Panc1 (cell line): ENCODE measurements at places on chromosomes 4 and X.

GRCh38 chr4:878796-879728 lies 53.1 kb downstream of the GAK start:
- DNase-seq = no peak

- no peak for DNase-seq
Measured at GRCh38 chrX:109709129-109709631, 23.9 kb downstream of the ACSL4 start.

DNA sequence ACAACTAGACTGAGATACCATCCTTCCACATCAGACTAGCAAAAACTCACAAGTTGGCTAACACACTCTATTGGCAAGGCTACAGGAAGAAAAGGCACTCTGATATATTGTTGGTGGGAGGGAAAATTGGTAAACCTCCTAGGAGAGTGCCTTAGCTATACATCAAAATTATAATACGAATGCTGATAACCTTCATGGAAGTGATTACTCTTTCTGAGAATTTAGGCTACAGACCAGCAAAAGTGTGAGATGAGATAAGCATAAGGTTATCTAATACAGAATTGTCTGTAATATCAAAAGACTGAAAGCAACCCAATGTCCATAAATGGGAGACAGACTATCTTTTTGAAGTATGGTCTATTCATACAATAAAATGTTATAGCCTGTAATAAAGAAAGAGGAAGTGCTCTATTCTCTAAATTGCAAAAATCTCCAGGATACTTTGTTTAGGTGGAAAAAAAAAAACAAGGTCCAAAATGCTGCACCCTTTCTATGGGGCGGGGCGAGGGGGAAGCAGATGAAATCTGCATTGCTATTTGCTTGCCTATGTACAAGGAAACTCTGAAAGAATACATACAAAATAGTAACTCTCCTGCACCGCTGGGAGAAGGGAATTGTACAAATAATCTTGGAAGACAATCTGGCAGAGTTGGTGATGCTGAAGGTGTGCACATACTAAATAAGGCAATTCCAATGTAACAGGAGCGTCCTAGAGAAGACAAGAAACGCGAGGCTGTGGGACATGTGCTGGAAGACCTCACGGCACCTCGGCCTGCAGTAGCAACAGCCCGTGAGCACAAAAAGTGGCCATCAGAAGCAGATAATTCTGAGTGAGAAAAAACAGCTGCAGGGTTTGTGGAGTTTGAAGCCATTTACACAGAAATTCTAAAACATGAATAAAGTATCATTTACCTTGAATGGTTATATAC lies 109.7 kb downstream of the AFAP1 start:
- no peak for DNase-seq

DNA sequence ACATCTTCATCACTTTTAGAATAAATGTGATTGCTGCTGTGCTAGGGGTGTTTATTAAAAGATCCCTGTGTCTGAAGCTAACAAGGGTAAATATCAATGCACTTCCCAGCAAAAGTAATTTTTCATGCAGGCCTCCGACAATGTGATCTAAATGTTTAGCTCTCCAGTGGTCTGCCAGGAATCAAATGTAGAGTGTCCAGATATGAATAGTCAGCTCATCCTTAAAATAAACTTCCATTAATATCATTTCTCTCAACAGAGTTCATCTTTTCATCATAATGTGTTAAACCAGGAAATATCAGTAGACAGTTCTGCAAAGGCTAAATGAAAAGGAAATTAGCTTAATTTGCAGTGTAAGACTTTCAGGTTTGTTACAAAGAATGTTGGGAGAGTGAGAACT lies 102.2 kb upstream of the EGFL6 start:
- no peak for DNase-seq

DNA sequence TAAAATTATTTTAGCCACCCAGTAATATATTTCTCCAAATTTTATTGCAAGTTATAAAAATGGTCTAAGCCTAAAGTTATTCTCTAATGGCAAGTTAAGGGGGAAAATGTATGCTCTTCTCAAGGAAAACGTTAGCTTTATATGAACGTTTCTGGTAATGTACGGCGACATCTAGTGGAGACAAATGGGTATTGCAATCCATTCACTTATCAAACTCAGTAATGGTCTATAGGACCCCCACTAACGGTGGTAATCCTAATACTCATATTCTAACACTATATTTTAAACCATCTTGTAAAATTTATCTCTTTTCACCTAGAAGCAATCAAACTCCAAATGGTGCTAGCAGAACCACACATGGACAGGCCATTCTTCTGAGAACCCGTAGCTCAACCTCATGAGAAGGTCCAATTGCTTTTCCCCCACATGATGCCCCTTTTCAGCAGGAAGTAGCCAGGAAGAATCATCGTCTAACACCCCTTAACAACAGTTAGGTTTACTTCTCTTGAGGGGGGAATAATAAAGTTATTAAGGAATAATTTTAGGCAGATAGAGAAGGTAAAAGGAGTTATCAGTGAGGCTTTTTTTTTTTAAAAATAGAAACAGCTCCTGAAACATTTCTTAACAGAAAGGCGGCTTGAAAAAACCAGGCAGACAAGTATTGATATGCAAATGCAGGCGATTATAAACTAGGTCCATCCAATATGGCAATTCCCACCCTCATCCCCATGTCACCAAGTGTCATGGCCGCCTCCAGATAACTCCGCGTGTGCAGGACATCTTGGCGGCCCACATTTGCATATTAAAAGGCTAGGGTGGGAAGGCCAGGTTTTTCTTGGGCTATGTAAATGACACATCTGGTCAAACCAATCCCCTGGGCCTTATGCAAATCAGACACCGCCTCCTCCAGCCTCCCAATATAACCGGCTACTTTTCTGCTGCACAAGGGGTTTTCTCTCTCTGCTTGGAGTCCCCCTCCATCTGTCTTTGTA lies 35.0 kb downstream of the NUDT11 start:
- peak; percentile 47 for DNase-seq

GRCh38 chr4:8502836-8503585 lies 62.4 kb downstream of the TRMT44 start:
- DNase-seq = no peak

GRCh38 chrX:3175659-3176438 lies 134.6 kb downstream of the ARSF start:
- no peak for DNase-seq

DNA sequence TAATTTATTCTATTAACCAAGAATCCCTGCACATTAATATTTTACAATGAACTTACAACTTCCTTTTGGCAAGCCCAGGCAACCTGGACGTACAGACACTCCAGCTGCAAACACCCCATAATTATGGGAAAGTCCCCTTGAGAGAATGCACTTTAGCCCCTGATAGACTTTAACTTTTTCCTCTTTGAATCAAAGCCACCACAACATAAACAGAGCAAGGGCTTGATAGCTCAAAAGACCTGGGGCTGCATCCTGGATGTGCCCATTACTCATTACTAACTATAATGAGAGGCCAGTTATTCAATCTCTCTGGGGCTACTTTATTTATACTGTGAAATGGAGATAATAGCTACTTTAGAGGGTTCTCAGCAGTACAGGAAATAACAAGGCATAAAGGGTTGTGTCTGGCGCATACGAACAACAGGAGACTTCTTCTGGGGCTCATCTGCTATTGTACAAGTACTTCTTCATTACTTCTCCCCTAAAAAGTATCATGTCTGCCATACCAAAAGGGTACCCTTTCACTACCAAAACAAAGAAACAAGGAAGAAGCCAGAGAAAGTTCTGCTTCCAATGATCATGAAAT lies 54.9 kb downstream of the CASK start:
- DNase-seq = no peak

GRCh38 chr4:7068279-7068842 lies 497 bp upstream of the GRPEL1 start:
- no peak for DNase-seq

- DNase-seq = no peak
Measured at GRCh38 chr4:37839426-37839825, 12.9 kb downstream of the PGM2 start.

GRCh38 chr4:39770969-39771724 lies 73.2 kb downstream of the UBE2K start:
- DNase-seq = no peak

DNA sequence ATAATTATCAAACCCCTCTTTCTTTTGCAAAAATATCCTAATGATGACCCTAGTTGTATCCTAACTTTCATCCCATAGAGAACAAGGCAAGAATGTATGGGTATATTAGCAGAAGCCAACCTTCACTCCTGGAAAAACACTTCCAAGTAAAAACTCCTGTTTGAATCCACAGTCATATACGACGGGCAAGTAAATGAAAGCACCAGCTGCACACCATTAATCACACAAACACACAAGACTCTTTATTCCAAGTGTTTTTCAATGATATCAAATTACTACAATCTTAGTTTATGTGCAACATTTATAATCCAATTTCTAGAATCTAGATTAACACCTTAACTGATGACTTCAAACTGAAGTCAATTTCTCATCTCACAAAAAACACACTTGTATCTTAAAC lies 22.9 kb downstream of the ACSL4 start:
- no peak for DNase-seq

- DNase-seq = peak; percentile 17
Measured at GRCh38 chr4:151276787-151277562, at the start of gene PRSS48. TSS of gene PRSS48 (plus strand) at chr4:151277161. CDS start at chr4:151277173, 12 bp downstream.

GRCh38 chrX:40169193-40170101 lies 71.7 kb upstream of the BCOR start:
- peak; percentile 61 for DNase-seq

GRCh38 chrX:24260842-24261550 lies 52.9 kb downstream of the SUPT20HL2 start:
- no peak for DNase-seq

GRCh38 chr4:152187693-152188092 lies 348.2 kb downstream of the FBXW7 start:
- no peak for DNase-seq

- no peak for DNase-seq
Measured at GRCh38 chr4:54400802-54401201, 171.7 kb downstream of the PDGFRA start.

- DNase-seq = no peak
Measured at GRCh38 chr4:139645458-139645857, 20.2 kb upstream of the MGST2 start.

GRCh38 chrX:65994519-65995506 lies 45.1 kb downstream of the VSIG4 start:
- no peak for DNase-seq

DNA sequence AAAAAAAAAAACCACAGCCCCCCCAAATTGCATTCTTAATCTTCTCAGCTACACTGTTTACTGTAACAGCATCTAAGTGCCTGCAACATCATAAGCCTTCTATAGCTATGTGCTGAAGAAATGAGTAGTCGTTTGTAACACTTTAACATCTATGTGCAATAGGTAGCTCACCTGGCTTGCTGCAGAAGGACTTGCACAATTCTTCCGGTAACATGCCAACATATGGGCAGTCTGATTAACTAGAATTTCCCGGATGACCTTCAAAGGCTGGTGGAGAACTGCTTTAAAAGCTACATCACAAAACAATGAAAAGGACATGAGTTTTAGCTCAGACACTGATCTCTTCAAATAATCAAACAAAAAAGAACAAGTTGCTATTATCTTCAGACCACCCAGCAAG lies 52.9 kb downstream of the METTL14 start:
- no peak for DNase-seq

DNA sequence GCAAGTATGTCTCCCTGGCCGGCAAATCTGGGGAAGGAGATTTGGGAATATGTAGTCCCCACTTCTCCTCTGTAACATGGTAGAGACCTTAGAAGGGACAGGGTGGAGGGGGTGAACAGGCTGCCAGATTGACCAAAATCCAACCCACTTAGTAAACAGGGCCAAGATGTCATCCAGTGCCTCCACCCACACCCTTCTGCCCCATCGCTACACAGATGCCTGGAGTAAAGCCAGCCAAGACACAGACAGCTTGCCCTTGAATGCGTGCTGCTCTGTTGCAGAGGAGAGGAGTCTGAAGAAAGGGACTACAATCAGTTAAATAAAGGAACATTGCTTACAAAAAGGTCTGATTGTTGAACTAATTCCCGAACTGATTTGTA lies 160.1 kb upstream of the LDB2 start:
- DNase-seq = no peak

DNA sequence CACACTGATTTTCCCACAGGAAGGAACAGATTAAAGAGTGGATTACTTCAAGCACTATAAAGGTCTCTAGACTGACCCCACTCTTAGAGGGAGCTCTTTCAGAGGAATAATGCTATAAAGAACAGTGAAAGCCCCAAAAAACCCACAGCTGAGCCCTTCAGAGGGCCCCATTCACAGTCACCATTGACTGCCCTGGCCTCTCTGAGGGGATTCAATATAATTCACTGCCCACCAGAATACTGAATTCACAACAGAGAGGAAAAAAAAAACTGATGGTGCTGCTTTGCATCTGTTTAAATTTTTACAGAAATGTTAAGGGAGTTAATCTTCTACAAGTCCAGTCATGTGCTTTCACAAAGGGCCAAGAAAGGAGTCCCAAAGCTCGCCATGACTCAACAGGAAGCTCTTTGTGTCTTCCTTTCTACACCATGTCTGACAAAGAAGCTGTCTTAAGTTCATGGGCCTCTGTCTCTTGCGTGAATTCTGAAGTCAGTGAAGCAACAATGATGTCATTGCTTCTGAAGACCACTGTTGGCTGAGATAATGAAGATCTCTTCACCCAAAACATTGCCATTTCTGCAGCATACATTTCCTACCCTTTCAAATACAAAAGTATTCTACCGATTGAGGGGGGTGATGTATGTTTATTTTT lies 174.9 kb downstream of the ADAMTS3 start:
- no peak for DNase-seq

- no peak for DNase-seq
Measured at GRCh38 chr4:159308566-159309340, 205.9 kb downstream of the RAPGEF2 start.

GRCh38 chr4:2248821-2249261 lies 6.9 kb upstream of the HAUS3 start:
- DNase-seq = no peak

DNA sequence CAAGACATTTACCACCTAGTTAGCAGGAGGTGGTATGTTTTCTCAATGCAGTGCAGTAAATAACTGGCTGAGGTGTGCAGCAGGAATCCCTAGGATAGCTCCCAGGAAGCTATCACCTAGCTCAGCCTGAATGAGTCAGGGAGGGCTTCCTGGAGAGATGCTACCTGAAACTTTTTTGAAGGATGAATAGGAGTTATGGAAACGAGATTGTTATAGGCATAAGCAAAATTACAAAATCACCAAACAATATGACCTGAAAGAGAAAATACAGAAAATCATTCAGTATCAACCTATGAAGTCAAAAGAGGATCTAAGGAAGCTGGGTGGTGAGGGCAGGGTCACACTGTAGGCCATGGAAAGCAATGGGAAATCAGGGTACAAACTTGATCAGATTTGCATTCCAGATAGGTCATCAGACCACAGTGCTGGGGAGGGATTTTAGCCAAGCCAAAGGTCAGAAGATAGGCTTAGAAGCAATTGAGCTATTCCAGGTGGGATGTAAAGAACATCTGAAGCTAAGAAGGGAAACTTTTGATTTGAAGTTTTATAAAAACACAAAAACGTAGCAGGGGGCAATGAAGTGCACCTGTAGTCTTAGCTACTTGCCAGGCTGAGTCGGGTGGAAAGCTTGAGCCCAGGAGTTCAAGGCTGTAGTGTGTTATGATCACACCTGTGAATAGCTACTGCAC lies 11.3 kb downstream of the AREG start:
- no peak for DNase-seq
